Right kidney (tissue), 9 donors: ENCODE measurements at places on chromosomes 6 and 20.
A peak's percentile ranks its signal among the peaks of the same experiment; 100 is the strongest.

- no peak for DNase-seq
Observed at GRCh38 chr6:68527691-68528090, 107.4 kb upstream of the ADGRB3 start.

GRCh38 chr20:34368547-34368946 is 5.5 kb downstream of the ITCH start:
- DNase-seq = no peak

- no peak for DNase-seq
Observed at GRCh38 chr6:152993431-152993830, 9.1 kb downstream of the MTRF1L start.

DNA sequence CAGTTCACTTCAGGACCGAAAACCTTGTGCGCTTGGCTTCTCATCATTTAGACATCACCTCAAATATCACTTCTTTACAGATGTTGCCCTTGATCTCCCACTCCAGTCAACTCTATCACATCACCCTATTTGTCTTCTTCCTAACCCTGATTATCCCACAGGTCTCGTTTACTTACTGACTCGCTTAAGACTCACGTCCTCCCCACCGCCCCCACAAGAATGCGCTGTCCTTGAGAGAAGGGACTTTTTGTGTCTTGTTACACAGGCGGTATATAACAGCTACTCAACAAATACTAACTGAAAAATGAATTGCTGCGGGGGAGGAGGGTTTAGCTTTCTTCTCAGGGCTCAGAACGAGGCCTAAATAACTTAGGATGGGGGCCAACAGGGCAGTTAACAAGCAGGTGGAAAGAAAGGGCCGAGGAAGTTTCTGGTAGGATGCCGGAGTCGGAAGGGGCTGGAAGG is 527 bp downstream of the TOMM34 start:
- DNase-seq = no peak

DNA sequence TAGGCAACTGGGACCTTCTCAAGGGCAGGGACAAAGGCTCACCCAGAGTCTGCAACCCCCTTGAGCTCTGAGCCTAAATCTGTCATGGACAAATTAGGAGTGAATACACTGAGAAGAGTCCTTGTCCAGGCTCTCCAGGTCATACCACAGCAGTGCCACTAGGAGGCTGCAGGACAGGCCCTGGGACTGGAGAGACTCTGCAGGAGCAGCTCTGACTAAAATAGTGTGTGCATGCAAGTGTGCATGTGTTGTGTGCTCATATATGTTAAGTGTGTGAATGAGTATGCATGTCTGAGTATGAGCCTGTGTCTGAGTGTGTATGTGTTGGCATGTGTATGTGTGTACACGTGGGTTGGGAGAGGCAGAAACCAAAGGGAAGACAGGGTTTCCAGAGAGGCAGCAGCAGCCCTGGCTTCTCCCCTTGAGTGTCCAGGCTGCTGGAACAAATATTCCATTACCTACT is 27.1 kb downstream of the MRPL14 start:
- no peak for DNase-seq

DNA sequence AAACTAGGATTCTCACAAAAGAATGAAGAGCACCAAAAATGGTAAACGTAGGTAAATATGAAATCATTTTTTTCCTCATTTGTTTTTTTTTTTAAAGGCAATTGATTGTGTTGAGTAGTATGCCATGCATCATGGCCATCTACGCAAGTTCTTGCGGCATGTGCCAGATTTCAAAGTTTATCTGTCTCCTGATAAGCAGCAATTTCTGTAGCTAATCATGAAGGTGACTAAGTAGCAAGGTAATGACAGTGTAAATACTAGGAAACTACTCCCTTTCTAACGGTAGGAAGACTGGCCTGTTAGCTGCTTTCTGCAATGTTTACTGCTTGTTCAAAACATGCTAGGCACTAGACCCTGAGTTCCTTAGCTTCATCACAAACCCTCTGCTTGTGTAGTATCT is 13.4 kb upstream of the LY86 start:
- DNase-seq = no peak

- no peak for DNase-seq
Observed at GRCh38 chr20:14816471-14816870, 479.1 kb upstream of the FLRT3 start.

DNA sequence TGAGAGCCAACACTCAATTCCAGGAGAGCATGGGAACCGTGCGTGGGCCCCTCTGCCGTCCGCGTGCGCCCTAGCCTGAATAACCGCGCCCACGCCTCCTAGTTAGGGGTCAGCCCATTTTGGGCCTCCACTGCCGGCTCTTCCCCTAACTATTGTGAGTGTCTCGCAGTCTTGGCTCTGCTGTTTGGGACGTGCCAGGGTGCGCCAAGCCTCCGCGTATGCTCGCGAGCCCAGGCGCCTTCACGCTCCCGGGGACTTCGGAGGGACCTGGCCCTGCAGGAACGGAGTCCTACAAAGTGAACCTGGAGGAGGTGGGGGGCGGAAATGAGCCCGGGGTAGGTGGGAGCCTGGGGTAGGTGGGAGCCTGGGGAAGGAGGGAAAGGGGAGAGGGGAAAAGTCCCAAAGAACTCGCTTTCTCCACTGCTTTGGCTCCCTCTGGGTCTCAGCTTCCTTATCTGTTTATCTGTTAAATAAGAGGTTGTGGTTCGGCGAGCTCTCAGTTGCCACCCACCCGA is 873 bp upstream of the GCM2 start:
- peak; percentile 63 for DNase-seq

DNA sequence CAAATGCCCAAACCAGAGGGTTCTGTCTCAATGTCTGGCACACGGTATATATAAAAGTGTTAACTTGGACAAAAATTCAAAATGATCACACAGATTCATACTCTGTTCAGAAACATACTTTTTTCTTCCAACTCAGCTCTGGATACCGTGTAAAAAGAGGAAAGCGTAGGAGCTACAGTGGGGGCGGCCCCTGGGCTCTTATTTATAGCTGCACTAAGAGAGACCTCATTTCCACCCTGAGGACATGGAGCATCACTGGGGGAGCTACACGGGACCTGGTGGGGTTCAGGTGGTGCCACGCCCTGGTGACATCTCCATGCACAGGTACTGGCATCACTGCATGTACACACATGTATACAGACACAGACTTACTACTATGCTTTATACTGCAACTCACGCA is 185.9 kb upstream of the FOXQ1 start:
- DNase-seq = no peak

GRCh38 chr6:10561611-10562199 is 40.6 kb downstream of the GCNT2 start:
- no peak for DNase-seq

- DNase-seq = no peak
Observed at GRCh38 chr6:54467384-54467783, 159.1 kb downstream of the TINAG start.

- DNase-seq = no peak
Observed at GRCh38 chr6:18110162-18110561, 12.3 kb downstream of the NHLRC1 start.

DNA sequence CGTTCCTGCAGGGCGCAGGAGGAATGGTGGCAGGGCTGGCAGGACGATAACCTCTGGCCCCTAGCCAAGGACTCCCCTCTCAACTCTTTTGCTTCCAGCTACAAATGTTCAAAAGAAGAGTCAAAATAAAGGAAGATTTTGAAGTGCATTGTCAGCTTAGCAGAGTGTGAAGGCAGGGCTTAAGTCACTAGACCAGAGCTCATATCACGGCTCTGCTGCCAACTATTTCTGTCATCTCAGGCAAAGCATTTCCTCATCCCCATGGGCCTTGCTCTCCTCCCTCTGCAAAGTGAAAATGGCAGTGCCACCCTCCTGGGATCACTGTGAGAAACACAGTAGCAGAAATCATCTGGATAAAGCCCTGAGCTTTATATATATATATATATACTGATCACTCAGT is 36.7 kb downstream of the CFAP61 start:
- DNase-seq = no peak

DNA sequence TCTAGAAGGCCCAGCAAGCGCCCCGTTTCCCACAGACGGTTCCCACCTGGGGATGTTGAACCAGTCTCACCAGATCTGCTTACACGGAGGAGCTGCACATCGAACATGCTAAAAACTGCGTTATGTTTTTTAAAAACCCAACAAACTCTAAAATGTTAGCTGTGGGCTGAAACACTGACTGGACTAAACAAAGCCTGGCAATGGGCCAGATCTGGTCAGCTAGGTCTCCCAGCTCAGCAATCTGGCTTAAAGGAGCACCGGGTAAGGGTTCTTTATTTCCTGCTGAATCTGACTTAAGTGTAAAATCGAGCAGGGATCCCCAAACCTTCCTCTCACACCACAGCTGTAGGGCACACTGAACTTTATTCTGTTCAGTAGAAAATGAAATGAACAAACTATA is 156.9 kb downstream of the FOXC1 start:
- DNase-seq = no peak

DNA sequence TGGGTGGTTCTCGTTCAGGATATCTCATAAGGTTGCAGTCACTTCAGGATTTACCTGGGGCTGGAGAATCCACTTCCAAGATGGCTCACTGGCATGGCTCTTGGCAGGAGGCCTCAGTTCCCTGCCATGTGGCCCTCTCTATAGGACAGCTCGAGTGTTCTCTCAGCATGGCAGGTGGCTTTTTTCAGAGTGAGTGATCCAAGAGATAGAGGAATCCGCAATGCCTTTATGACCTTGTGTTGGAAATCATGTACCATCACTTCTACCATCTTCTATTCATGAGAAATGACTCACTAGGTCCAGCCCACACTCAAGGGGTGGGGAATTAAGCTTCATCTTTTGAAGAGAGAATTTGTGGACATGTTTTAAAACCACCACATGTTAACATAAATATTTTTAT is 37.8 kb downstream of the PPP1R16B start:
- DNase-seq = no peak

GRCh38 chr20:25042531-25043498 is 15.1 kb downstream of the ACSS1 start:
- DNase-seq = no peak

DNA sequence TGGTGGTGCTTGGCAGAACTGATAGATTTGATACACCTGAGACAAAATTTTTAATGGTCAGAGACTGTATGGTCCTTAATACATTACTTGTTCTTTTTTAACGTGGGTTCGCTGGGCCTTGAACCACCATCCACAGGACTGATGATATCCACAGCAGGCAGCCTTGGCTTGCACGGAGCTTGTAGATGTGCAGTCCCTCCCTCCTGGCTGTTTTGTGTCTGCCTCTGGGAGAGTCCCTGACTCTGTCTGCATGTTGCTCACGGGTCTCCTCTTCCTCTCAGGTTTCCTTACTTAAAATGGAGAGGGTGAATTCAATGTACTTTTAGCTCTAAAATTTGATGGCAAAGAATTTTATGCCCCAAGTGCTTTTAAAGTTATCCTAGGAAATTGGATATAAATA is 17.5 kb downstream of the KIF25 start:
- no peak for DNase-seq

DNA sequence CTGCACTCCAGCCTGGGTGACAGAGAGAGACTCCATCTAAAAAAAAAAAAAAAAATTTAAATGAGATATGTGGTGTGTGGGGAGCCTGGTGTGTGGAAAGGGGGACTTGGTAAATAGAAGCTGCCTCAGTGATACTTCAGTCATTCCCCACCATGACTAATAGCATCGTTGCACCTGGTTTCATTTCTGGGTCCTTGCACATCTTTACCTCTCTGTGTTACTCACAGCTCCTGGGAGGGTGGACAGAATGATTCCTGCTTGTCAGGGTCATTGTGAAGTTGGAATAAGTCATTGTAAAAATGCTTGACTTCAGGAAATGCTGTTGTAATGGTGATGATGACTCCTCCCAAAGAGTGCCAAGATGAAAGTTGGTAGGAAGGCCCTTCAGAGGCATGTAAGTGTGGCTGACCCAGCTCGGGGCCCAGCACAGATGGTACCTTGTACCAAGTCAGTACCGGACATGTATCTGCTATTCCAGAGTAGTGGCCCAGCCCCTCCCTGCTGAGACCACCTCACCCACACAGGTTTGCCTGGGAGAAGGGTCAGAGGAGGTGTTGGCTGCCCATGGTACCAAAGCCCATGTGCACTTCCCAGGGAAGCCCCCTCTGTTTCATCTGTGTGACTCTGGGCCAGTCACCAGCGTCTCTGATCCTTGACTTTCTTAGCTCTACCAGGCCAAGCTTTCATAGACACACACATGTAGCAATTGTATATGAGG is 48.4 kb downstream of the PLAGL2 start:
- DNase-seq = no peak

GRCh38 chr20:23880417-23880816 is 869 bp upstream of the CST5 start:
- DNase-seq = no peak

DNA sequence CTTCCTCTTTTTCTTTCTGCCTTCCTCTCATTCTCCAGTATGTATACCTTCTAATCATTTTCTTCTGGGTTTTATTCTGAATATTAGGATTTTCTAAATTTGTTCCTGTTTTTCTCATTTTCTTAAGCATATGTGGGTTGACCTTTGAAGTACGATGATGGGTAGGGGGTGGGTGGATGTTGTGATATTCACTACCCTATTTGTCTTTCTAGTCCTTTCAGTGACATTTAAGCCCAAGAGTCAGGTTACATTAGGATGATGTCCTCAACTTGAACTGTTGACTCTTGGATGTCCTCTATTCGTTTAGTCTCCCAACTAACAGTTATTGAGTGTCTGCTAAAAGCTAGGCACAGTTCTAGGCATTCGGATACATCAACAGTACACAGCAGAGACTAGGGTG is 7.3 kb downstream of the ABT1 start:
- no peak for DNase-seq

GRCh38 chr6:169926617-169927417 is 175.4 kb downstream of the ERMARD start:
- DNase-seq = no peak

DNA sequence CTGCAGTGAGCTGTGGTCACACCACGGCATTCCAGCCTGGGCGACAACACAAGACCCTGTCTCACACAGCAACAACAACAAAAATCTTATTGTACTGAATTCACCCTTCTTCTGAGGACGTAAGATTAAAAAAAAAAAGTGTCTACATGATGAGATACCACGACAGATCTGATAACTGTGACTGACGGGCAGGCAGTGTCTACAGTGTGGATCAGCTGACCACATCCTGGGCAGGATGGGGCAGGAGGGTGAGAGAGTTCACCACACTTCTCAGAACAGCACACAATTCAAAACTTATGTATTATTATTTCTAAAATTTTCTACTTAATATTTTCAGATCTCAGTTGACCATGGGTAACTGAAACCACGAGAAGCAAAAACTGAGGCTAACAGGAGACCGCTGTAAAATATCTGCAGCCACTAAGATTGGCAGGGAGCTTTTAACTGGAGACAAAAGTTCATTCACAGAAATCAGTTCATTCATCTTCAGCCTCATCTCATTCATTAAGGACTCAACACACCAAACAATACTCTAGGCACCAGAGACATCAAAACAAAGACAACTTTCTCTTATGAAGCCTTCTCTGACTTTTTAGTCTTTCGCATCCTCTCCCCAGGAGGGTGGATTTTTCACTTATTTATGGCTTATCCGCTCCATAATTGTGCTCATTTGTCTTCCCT is 15.7 kb upstream of the NHSL1 start:
- no peak for DNase-seq

GRCh38 chr6:48840896-48841295 is 622.2 kb downstream of the MMUT start:
- DNase-seq = no peak

GRCh38 chr20:5688431-5688972 is 61.7 kb upstream of the SHLD1 start:
- no peak for DNase-seq
